ENCODE measurements at places on chromosomes 2 and 18. TPM values are rescaled to one million over a fixed set of nuclear protein-coding genes. Genes with fewer than 3 reads are reported as not detected.

The SCYGR4 gene
- total RNA-seq = not detected

The AGXT gene
- total RNA-seq = not detected

The PDCD1 gene
- 0.07 TPM for total RNA-seq

The HRH4 gene
- total RNA-seq = not detected

The SP5 gene
- total RNA-seq = not detected

The COLEC11 gene
- total RNA-seq = not detected

The ALPP gene
- total RNA-seq = not detected

The CYS1 gene
- total RNA-seq = 0.54 TPM

The CGREF1 gene
- total RNA-seq = not detected

The ALLC gene
- total RNA-seq = not detected
